ENCODE measurements at places on chromosomes 4 and X.
A peak's percentile ranks its signal among the peaks of the same experiment; 100 is the strongest.

DNA sequence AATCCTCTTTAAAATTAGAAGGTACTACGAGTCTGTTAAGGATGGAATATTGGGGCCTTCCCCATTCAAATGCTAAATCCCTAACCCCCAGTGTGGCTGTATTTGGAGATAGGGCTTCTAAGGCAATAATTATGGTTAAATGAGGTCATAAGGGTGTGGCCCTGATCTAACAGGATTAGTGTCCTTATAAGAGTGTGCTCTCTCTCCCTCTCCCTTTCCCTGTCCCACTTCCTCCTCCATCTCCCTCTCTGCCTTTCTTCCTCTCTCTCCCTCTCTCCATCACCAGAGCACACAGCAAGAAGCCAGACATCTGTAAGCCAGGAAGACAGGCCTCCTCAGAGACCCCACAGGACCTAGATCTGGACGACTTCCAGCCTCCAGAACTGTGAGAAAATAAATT is 116.9 kb downstream of the COL25A1 start:
- DNase-seq = no peak

DNA sequence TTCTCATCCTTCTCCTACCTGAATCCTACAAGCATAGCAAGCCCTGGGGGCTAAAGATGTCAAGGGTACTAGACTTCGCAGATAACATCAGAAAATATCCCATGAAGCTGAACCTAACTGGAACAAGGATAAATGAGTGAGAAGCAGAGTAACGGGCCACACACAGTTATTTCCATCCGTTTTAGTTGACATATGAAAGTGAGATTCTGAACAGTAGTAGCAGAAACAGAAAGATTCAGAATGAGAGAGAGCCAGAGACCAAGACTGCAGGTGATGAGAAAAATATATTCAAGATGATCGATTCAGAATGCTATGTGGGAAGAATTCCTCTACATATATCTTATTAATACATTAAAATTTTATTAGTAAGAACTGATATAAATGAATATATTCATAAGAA is 165.1 kb downstream of the TSPAN5 start:
- DNase-seq = no peak

DNA sequence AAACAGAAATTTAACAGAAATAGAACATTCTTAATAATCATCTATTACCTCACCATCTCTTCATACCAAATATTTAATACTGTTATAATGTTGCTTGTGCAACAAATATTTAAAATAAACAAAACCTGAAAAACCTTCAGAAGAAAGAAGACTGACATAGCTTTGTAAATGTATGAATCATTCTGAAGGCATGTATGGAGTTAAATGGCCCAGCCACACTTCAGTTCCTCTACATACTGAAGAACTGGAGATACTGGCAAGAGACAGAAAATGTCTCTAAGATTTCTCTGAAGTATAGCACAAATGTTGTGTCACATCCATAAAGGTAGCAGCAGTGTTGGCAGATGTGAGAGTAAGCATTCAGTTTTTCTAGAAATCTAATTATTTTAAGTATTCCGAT is 275.3 kb upstream of the FGF13 start:
- peak; percentile 2 for DNase-seq

- DNase-seq = no peak
Measured at GRCh38 chr4:119982756-119983155, 83.9 kb downstream of the MAD2L1 start.

DNA sequence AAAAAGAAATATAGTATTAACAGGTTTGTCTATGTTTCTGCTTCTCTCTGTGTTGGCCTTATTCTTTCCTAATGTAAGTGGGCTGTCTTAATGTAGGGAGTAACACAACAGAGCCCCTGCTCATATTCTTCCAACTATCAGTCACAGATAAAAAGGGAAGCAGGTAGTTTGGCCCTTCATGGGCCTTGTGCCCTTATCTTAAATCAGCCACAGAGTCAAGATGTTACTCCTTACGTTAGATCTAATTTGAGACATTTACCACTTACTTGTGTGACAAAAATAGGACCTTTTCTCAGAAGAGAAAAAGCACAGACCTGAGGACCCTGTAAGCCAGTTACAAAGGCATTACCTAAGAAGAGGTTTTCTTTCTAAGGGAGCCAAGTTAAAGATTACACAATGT is 589.0 kb downstream of the GRXCR1 start:
- DNase-seq = no peak

GRCh38 chr4:153523164-153523796 is 57.1 kb downstream of the TMEM131L start:
- DNase-seq = no peak

- DNase-seq = no peak
Measured at GRCh38 chrX:38008658-38009057, 2.3 kb downstream of the SYTL5 start.

GRCh38 chrX:68915778-68916177 is 87.0 kb downstream of the EFNB1 start:
- no peak for DNase-seq

DNA sequence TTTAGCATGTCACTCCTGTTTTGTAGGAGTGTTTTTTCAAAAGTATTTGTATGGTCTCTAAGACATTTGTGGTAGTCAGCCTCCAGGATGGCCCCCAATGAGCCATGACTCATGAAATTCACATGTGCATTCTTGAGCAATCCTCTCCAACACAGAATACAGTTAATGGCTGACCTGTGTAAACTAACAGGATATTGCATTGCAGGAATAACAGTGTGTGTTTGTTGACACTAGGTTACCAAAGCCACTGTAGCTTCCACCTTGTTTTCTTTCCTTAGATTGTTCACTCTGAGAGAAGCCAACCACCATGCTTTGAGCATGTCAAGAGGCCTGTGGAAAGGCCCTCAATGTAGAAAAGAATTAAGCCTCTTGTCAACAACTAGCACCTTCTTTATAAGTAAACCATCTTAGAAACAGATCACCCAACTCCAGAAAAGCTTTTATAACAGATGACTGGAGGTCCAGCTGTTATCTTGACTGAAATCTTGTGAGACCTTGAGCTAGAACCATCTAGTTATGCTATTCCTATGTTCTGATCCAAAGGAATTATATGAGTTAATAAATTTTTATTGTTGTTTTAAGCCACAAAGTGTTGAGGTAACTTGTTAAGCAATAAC is 28.5 kb downstream of the TBCK start:
- peak; percentile 88 for DNase-seq

GRCh38 chrX:123432361-123433150 is 248.5 kb downstream of the GRIA3 start:
- DNase-seq = no peak

DNA sequence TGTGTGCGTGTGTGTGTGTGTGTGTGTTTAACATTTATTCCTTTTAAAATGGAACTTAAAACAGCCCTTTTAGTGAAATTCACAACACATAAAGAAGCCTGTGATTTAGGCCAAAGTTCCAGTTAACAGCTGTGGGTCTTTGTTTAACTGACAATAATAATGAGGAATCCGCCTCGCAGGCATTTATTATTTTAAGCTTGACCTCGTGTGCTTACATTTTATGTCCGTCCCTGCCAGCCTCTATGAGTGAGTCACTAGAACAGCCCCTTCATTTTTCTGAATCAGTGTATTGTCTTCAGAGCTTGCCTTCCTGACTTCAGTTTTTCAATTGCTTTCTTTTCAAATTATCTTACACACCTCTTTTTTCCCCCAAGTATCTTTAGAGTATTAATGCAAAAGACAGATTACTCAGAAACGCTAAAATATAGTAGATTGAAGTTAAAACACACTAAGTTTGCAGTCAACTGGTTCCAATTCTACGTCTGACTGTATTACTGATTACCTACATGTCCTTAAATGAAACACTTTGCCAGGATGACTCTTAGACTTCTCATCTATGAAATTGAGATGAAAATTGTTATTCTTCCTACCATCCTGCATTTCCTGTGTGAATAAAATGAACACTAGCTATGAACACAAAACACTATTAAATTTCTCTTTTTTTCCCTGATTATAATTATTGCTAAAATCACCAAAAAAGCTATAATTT is 319.6 kb upstream of the HS3ST1 start:
- DNase-seq = peak; percentile 17

GRCh38 chrX:37921758-37922157 is 74.4 kb upstream of the DYNLT3 start:
- peak; percentile 83 for DNase-seq
